ENCODE measurements at places on chromosomes 7 and 10. TPM values are rescaled to one million over a fixed set of nuclear protein-coding genes. Genes with fewer than 3 reads are reported as not detected.

DNA sequence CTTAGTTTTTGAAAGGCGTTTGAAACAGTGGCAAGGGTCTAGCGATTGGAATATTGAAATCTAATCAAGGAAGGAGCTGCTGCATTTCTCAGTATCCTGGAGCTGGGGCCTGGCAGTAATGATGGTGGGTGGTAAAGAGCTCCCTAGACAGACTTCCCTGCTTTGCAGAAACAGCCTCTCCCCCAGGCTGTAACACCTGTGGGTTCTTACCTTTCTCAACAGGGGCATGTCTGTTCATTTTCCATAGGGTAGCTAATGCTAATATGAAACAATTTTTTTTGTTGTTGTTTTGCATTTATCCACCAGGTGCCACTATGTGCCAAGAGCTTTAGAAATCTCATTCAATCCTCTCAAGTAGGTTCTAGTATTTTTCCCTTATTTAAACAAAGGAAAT lies 345.5 kb downstream of the REEP3 start:
- ATAC-seq, result peak; percentile 40

- ATAC-seq, result peak; percentile 35
These were observed 21.5 kb downstream of the ADARB2 start for GRCh38 chr10:1715821-1716220.

DNA sequence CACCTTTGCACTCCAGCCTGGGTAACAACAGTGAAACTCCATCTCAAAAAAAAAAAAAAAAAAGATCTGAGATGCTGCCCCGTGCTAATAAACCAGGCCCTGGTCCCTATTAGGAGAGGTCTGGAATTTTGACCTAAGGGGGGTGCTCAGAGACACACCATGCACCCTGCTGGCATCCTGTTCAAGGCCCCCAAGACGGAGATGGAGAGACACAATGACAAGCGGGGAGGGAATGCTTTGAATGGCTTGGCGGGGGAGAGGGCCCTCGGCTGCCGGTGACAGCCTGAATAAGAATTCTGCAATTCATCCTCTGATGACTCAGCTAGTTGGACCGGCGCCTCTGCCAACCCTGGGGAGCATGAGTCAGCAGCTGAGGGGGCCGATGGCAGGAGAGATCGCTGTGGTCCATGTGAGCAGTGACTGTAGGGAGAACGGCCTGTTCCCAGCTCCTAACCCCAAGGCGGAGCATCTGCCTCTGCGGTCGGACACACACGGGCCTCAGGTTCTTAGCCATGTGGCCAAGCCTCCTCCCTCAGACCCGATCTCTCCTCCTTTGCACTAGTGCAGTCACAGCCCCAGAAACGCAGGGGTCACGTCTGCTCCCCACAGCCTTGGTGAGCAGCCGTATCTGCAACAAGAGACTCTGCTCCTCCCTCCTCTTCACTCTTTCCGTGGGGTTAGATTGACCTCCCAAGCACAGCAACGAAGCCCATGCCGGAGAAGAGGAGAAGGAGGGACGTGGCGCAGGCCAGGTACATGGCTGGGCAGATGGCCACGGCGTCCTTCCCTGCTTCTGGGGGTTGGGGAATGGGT lies 14.9 kb downstream of the TRIM56 start:
- ATAC-seq, result peak; percentile 96

DNA sequence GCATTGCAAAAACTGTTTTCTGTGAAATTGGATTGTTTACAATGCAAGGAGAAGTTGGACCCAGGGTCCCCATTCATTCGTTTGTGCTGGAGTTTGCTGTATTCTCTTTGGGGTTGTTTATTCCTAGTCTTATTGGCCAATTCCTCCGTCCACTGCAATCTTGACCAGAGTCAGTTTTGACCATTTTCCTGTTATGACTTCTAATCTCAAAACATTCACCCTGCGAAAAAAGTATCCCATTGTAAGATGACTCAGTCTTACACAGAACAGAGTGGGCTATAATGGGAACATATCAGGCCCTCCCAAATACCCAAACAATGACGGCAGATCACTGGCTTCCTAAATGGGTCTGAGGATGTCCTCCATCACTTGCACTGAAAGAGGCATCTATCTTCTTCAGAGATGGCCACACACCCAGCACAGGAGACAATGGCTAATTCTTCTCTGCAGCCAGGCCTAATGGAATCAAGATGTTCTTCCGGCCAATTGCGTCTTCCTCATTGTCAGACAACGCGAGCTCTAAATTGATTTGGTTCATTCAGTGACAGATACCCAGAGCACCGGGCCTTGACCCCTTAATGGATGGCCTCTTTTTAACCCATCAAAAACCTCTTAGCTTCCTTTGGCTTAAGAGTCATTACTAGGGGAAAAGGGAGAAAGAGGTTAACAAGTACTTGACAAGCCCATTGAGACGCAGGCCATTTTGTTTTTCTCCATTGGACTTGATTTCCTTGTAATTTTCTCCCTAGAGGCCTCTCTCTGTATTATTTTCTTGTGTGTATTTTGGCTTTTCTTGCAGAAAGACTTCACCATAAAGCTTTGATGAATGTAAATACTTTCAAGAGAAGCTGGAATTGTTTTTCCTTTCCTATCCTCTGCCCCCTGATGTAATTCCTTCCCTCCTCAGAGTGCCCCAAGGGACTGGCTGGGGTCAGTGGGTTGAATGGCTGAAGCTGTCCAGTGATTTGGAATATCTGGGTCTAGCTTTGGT lies 129.6 kb downstream of the PRPF18 start:
- ATAC-seq, result no peak

DNA sequence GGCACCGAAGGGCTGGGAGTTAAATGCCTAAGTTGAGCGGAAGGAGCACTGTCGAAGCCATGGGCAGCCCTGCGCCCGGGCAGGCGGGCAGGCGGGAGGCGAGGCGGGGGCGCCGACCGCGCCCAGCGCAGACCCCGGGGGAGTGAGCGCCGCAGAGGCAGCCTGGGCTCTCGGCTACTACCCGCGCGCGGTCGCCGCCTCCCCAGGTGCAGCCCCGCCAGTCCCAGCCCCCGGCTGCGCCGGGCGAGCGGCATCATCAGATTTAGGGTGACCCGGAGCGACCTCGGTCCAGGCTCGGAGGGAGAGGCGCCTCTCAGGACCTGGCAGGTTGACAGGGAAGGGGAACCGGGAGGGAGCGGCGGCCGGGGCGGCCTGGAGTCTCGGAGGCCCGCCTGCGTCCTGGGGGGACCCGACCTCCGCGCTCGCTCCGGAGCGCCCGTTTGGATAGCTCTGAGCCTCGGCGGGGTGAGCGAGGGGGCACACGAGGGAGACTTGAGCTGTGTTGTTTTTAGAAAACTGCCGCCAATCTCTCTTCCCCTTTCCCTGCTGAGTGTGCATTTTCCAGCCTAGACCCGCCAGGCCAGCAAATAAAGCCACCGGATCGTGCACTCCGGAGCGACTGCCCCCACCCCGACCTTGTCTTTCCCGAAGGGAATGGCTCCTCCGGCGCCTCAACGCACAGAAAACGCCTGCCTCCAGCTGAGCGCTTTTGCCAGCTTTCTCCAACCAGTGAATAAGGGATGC lies 2.3 kb upstream of the NRP1 start:
- ATAC-seq, result no peak

GRCh38 chr7:44388089-44388970 lies 62.9 kb upstream of the CAMK2B start:
- no peak for ATAC-seq

- ATAC-seq, result no peak
These were observed 290 bp downstream of the MALRD1 start for GRCh38 chr10:19048891-19049290.

GRCh38 chr7:92064438-92065029 lies 69.7 kb downstream of the CYP51A1 start:
- no peak for ATAC-seq

DNA sequence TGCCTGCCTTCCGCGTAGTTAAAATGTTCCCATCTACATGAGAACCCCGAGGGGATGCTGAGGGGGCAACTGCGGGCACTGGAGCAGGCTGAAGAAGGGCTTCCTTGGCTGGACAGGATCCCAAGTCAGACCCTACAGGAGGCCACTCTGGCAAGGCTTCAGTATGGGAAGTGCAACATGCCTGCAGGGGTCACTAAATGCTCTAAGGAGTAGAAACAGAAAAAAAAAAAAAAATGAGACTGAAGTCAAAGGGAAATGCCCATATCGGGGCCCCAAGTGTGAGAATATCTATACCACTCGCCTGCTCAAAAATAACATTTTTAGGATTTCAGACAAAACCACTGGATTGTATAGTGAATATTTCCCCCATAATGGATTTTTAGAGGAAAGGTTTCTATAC lies 33.5 kb downstream of the FAM204A start:
- ATAC-seq, result no peak

GRCh38 chr10:97278491-97278989 lies 13.9 kb downstream of the ARHGAP19 start:
- peak; percentile 54 for ATAC-seq

DNA sequence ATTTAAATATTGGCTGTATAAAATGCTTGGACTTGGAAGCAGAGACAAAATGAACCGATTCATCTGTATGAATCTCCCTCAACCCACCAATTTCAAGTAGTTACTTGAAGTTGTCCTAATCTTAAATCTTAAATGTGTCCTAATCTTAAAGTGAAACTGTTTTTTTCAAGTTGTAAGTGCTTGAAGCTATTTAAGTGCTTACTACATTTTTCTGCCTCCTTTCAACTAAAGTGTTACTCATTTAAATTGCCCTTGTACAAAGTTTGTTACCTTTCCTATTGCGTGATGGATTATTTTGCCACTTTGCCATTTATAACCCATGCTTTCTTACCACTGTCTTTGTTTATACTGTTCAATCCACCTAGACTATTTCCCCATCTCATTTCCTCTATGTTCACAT lies 2.8 kb downstream of the BCAP29 start:
- no peak for ATAC-seq

GRCh38 chr10:124911124-124912067 lies 30.5 kb upstream of the ZRANB1 start:
- ATAC-seq, result no peak

GRCh38 chr7:42219447-42219846 lies 17.6 kb downstream of the GLI3 start:
- no peak for ATAC-seq

GRCh38 chr7:27925573-27926201 lies 185.7 kb downstream of the TAX1BP1 start:
- ATAC-seq, result peak; percentile 84

DNA sequence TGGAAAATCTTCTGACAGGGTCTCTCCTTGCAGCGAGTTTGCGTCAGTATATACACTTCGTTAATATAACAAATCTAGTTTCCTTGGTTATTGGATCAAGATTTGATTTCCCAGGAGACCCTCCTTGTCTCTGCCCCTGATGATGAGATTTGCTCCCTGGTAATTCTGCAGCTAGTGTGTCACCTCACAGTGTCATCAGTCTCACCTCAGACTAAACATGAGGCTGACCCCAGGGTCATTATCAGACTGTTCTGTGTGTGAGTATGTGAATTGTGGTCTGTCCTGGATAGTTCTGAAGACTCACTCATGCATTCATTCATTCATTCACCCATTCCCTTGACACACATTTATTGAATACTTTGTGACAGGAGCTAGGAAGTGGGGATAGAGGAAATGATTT lies 138.4 kb upstream of the CTTNBP2 start:
- ATAC-seq, result no peak

- no peak for ATAC-seq
These were observed 1002.0 kb downstream of the LRMDA start for GRCh38 chr10:76433161-76434005.

GRCh38 chr7:76392531-76393115 lies 16.9 kb downstream of the SSC4D start:
- ATAC-seq, result no peak

GNAT3 gene
- not detected for total RNA-seq

CYP26C1 gene
- not detected for total RNA-seq

CLDN4 gene
- not detected for total RNA-seq

FAM24A gene
- total RNA-seq, result not detected

TEX47 gene
- total RNA-seq, result not detected

CFAP69 gene
- total RNA-seq, result 0.42 TPM

ARMC3 gene
- total RNA-seq, result not detected

CYP3A7 gene
- not detected for total RNA-seq

CLRN3 gene
- total RNA-seq, result not detected

CTAGE4 gene
- total RNA-seq, result 1.1 TPM
